ENCODE measurements at places on chromosomes 13 and 19.

DNA sequence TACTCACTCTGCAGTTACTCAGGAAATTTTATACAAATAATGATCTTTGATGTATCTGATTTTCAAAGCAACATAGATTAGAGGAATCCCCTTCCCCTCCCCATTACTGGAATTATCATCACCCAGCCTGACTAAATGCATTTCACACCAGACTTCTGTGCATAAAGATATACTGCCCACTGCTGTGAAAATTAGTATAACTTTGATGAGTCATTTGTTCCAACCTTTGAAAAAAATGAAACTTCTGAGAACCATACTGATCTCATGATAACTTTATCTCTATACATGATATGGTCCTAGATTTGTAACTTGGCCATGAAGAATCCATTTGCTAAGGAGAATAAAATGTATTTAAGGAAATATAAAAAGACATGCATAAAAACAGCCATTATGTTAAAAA lies 63.9 kb downstream of the GPC6 start:
- DNase-seq: no peak

- no peak for DNase-seq
Measured at GRCh38 chr19:2633693-2634075, 68.8 kb downstream of the GNG7 start.

- DNase-seq: no peak
Measured at GRCh38 chr19:39167461-39168257, 29.1 kb upstream of the NCCRP1 start.

- DNase-seq: no peak
Measured at GRCh38 chr19:48681127-48681470, 8.3 kb upstream of the NTN5 start.

DNA sequence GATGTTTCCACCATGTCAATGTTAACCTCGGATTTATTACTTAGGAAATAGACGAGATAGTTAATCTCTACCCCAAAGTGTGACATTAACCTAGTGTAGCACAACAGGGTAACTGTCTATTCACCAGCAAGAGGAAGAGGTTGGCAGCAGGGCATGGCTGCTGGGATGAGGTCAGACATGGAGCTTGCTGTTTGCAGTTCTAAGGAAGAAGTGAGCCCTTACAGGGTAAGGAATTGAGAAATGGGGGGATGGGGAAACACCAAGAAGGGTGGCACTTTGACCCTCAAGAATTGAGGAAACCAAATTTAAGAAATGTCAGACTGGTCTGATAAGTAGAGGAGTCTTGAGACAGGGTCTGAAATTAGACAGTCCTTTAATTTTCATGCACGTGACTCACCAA lies 62.4 kb downstream of the MBD3L2B start:
- no peak for DNase-seq

GRCh38 chr13:49669735-49670309 lies 21.5 kb downstream of the EBPL start:
- DNase-seq: no peak

DNA sequence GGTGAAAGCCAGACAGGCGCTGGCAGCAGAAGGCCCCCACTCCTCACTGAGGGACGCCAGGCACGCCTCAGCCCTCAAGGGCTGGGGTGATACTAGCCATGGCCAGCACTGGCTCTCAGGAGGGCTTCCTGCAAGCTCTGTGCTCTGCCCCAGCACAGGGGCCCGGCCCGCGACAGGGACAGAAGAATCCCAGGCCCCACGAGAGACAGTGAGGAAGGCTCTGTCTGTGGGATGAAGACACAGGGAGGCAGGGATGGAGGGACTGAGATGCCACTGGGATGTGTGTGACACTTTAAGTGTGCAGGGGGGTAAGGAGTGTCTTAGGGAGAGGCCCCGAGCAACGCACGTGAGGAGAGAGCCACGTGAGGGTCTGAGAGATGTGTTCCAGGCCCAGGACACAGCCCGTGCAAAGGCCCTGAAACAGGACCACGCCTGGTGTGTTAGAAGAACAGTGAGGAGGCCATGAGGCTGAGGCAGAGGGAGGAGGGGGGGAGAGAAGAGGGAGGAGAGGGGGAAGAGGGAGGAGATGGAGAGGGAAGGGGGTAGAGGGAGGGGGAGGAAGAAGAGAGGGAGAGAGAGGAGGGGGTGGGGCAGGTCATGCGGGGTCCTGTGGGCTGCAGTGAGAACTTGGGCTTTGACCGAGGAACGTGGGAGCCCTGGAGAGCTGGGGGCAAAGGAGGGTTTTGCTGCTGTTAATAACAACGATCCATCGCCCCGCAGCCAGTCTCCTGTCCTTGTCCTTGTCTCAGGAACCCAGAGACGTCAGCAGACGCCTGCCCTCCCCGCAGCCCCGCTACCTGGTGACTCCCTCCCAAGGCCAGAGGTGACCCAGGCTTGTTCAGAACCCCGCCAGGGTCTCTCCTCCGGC lies 7.2 kb downstream of the RPL36 start:
- no peak for DNase-seq

DNA sequence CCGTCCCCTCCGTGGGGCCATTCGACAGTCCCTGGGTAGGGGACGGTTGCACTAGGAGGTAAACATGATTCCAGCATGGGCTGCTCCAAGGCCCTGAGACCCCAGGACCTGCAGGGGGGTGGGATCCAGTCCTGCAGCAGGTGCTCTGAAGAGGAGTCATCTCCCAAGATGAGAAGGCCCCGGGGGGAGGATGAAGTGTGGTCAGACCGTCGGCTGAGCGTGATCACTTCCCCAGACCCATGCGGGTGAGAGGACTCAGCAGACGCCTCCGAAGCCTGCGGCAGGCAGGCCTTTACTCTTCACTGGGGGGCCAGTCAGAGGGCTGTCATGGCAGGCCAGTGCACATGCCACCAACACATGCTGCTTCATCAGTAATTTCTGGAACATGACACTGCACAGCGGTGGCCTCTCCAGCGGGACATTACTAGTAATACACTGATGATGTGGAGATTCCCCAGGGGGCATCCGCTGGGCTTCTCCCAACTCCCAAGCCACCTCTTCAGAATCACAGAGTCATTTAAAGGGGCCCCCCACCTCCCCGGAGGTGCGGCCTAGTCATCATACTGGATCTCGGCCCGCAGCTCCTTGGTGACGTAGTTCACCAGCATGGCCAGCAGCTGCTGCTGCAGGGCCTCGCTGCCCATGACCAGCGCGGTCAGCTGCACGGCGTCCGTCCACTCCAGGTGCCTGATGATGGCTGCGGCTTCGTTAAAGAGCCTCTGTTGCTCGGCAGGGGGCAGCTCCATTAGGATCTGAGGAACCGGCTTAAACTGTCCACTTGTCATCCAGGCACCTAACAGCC lies 12.7 kb downstream of the C19orf12 start:
- DNase-seq: no peak

GRCh38 chr13:91643394-91643793 lies 245.0 kb downstream of the GPC5 start:
- DNase-seq: no peak

GRCh38 chr13:44230736-44231135 lies 142.9 kb upstream of the SERP2 start:
- DNase-seq: no peak

DNA sequence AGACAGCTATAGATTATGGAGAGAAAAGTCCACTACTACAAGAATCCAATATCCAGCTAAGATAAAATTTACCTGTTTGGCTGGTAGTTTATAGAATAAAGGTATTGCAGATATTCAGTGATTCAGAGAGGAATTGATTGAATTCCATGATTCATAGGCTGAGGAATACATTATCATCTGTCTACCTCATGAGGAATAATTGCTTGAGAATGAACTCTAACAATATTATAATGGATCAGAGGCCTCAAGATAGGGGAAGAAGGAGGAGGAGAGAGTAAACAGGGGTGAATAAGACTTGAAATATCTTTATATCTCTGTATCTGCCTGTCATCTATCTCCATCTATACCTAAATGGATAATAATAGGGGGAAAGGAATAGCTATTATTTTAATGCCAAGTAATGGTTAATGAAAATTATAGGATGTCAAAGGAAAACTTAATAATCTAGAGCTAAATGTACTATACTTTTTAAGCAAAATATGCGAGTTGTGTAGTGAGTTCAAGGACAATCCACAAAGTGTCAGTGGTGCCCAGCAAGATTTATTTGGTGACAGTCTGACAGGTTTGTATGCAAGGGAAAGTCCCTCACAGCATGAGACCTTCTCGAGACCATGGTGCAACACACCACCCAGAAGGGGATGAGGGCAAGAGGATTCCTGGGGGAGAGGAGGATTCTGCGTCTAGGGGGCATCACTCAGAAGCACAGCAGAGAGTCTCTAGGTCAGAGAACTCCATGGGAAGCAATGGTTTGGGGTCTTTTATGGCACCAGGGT lies 224.5 kb downstream of the GPC5 start:
- DNase-seq: no peak

DNA sequence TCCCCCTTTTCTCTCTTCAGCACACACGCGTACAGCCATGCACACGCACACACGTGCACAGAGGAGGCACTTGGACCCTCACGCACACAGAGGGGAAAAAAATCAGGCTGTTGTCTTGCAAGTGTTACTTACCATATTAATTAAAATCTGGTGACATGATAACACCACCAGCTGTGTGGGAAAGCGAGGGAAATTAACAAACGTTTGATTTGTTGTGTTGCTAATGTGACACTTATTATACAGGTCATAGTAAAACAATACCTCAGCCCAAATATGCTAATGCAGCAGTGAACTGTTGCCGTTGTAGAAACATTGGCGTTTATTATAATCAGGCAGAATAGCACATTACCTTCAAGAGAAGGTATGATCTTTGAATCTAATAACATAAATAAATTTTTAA lies 211.7 kb downstream of the TEX29 start:
- DNase-seq: no peak

DNA sequence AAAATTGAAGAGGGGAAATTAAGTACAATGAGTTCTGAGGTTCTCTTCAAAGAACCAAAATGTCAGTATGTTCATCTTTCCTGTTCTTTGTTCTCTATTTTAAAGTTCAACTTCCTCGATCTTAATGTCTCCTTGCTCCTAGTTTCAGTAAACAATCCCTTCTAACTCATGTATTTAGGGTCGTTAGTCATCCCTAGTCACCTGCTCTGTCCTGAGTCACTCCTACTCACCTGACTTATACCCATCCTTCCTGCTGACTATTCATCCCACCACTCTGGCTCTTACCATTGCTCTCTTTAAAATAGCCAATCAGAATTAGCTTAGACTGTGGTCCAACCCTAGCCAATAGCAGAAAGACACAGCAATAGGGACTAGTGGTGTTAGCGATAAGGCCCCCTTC lies 24.3 kb downstream of the ZNF90 start:
- no peak for DNase-seq

- no peak for DNase-seq
Measured at GRCh38 chr13:40178130-40178529, 488.3 kb downstream of the FOXO1 start.

DNA sequence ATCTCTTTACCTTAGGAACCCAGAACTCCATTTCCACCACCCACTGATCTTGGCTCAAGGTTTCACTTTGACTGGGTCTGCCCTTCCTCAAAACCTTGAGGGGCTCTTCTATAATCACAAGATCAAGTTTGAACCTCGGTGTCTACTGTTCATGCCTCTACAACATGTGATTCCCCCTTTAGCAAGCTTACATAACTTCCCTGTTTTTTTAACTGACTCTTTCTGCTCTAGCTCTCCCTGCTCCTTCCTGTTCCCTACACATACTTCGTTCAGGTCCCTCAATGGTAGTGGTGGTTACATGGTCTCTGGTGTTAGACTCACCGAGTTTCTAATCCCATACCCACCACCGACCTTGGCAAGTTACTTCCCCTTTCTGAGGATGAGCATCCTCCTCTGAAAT lies 26.7 kb downstream of the CEACAM8 start:
- DNase-seq: no peak

- no peak for DNase-seq
Measured at GRCh38 chr13:30779016-30779415, 43.7 kb downstream of the ALOX5AP start.

DNA sequence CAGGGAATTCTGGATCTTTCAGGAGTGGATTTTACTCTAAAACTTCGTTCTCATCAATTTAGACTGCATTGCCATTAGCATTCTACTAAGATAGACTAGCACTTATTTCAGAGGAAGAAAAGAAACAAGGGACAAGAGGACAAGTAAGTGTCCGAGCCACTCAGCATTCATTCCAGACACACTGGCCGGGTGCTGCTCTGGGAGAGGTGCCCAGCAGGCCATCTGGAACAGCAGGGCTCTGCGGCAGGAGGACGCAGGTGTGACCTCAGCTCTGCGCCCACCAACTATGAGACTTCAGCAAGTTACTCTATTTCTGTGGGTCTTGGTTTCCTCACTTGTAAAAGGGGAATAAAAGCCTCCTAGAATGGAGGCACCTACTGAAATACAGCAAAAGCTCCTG lies 4.2 kb downstream of the EPS15L1 start:
- no peak for DNase-seq

DNA sequence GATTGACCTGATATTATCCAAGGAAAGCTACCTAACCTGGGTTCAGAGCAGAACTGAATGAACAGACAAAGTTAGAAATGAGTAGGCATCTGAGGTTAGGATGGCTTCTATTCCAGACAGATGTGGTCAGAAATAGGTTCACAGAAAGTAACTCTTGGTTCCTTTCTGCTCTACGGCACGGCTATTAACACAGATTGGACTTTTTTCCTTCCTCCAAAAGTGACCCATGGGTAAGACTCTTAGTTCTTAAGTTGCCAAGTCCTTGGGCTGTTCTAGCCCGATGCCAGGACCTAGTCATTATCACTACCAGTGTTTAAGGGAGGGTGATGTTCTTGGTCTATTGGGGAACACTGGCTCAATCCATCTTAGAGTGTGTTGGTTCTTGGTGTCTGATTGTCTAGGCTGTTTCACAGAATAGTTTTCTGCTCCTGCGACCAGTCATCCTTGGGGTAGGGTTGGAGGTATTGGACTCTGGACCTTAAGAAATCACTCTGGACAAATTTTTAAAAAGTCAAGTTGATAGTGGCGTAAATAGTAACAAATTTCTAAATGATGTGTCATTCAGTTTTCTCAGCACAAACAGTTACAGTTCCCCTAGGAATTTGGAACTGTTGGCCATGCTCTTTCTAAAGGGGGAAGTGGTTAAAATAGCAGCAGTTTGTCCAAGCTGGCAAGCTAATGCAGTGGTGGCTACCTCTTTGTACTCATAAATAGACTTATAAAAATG lies 60.1 kb upstream of the MYCBP2 start:
- peak; percentile 90 for DNase-seq

DNA sequence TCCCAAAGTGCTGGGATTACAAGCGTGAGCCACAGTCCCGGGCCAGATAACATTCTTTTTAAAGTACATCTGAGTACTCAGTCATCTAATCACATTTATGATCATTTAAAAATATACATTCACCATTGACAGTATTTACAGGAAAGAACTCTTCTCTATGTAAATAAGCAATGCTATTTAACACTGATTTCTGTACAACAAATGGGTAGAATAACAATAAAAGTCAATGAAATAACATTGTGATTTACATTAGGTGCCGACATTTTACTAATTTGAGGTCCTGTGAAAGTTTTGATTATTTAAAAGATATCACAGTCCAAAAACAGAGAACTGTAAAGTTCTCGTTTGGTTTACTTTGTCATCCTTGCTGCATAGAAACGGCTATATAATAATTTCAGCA lies 1763.7 kb downstream of the SLITRK1 start:
- DNase-seq: no peak

DNA sequence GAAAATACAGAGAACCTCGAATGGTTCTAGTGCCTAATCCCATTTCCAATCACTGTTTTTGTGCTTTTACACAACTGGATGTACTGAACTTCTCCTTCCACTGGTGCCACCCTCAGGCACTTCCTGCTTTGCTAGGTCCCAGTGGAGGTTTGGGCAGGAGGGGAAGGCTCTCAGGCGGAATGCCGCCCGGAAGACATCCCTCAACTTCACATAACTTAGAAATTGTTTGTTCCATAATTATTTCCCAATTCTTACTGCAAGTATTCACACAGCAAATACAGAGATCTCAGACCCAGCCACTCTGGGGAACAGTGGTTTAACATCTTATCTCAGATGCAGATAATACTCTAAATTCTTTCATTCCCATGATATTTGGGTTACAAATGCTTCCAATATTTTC lies 195.7 kb upstream of the IPO5 start:
- DNase-seq: no peak
